ENCODE measurements at places on chromosomes 3 and 15.

GRCh38 chr15:100899601-100900000 is 19.6 kb upstream of the LRRK1 start:
- DNase-seq, result no peak

GRCh38 chr15:98568382-98569017 is 79.8 kb upstream of the IGF1R start:
- DNase-seq, result no peak

DNA sequence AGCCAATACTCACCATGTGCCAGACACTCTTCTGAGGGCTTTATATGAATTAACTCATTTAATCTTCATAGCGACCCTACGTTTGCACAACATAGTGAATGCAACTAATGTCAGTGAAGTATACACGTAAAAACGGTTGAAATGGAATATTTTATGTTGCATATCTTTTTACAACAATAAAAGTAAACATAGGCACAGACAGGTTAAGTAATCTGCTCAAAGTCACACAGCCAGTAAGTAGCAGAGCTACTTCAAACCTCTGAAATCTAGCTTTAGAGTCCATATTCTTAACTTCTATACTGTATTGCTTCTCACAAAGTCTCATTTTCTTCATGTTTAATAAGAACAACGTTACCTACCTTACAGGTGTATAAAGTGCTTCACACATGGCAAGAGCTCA is 1.6 kb downstream of the SEC11A start:
- no peak for DNase-seq

- no peak for DNase-seq
Observed at GRCh38 chr3:13580256-13581023, 31.5 kb downstream of the FBLN2 start.

- no peak for DNase-seq
Observed at GRCh38 chr15:47811172-47811571, 93.9 kb downstream of the SEMA6D start.
